ENCODE measurements at places on chromosomes 2 and 18.

GRCh38 chr2:189519631-189520387 is 60.8 kb downstream of the SLC40A1 start:
- no peak for DNase-seq
- no peaks in the 10 kb centered on the region for H3K27me3 ChIP-seq
- H3K4me3 ChIP-seq = no peak overlapping the region
- no peaks in the 10 kb centered on the region for H3K36me3 ChIP-seq

GRCh38 chr2:241109210-241110088 is 7.4 kb upstream of the MTERF4 start:
- no peak overlapping the region for H3K27ac ChIP-seq
- no peak overlapping the region for H3K4me3 ChIP-seq
- no peak for DNase-seq
- peaks cover 3% of the 10 kb centered on the region for H3K36me3 ChIP-seq
- no peaks in the 10 kb centered on the region for H3K27me3 ChIP-seq

- peaks cover 12% of the 10 kb centered on the region for H3K4me1 ChIP-seq
- no peaks in the 10 kb centered on the region for H3K36me3 ChIP-seq
- no peak overlapping the region for H3K27ac ChIP-seq
- H3K27me3 ChIP-seq = peaks cover 5% of the 10 kb centered on the region
- H3K4me3 ChIP-seq = no peak overlapping the region
- no peak for DNase-seq
Measured at GRCh38 chr2:175461839-175462238, 280.3 kb upstream of the ATP5MC3 start.

DNA sequence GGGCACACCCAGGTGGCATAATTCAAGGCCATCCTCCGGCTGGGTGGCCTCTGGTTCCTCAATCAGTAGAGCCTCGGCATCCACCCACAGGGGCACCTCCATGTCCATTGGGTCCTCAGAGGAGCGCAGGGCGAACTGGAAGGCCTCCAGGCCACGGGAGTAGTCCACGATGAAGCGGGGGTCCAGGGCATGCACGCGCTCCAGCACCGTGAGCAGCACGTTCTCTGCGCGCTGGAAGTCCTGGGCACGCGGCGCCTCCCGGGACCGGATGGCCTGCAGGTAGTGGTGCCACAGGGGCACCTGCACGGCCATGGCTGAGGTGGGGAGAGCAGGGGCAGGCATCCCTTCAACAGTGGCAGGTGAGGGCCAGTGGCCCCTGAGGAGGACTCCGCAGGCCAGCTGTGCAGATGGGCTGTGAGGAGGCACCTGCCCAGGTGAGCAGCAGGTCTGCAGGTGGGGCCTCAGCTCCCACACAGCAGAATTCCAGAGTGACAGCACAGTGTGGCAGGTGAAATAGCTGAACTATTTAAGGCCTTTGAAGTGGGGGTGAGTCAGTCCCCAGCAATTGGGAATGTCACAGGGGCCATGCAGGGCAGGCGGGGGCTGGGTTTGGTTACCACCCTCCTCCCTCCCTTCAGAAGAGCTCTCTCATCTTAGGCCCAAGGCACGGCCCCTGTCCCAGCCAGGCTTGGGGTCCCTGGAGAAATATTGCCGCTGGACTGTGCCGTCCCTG is at the start of gene MAB21L4:
Gene MAB21L4, minus strand, starts transcription at position 501 of the 733 bp plus-strand sequence. Its CDS starts 159 bp downstream, at position 342.
- DNase-seq = no peak
- no peaks in the 10 kb centered on the region for H3K27me3 ChIP-seq
- no peaks in the 10 kb centered on the region for H3K36me3 ChIP-seq
- H3K4me3 ChIP-seq = peak within 1 kb of the TSS; percentile 47
- H3K4me1 ChIP-seq = peaks cover 10% of the 10 kb centered on the region

DNA sequence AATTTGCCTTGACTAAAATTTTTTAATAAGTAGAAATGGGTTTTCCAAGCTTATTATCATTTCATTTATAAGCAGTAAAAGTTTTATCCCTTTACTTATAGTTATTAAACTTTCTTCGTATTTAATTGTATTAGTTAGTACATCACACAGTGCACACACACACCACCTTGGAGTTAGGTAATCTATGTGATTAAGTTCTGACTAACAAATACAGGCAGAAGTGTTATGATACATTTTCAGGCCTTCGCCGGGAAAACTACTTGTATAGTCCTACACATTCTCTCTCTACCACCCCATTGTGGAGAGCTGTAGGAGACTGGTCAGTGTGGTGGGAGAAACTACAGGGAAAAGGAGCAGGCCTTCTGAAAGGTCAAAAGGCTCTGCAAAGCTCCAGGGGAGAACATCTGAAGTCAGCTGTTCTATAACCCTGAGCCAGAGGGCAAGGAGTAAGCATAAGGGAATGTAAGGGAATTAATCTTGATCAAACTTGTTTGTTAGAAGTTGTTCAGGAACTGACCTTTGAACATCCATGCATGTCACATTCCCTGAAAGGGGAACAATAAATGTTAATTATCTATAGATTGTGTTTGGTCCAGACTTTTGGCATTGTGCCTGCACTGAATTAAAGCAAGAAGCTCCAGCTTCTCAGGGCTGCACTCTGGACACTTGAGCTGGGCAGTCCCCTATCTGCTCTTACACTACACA is 231.7 kb downstream of the FSIP2 start:
- no peak overlapping the region for H3K4me3 ChIP-seq
- peaks cover 7% of the 10 kb centered on the region for H3K4me1 ChIP-seq
- peak overlapping the region; percentile 97 for H3K27ac ChIP-seq
- H3K27me3 ChIP-seq = no peaks in the 10 kb centered on the region

- peaks cover 83% of the 10 kb centered on the region for H3K27me3 ChIP-seq
- no peak for DNase-seq
- no peaks in the 10 kb centered on the region for H3K4me1 ChIP-seq
- no peaks in the 10 kb centered on the region for H3K36me3 ChIP-seq
- H3K4me3 ChIP-seq = no peak overlapping the region
- H3K27ac ChIP-seq = no peak overlapping the region
Measured at GRCh38 chr18:79787865-79788733, 9.6 kb upstream of the KCNG2 start.

- DNase-seq = no peak
- no peak overlapping the region for H3K4me3 ChIP-seq
- H3K27me3 ChIP-seq = no peaks in the 10 kb centered on the region
- H3K4me1 ChIP-seq = peaks cover 27% of the 10 kb centered on the region
Measured at GRCh38 chr2:28619213-28620196, 123.6 kb downstream of the PLB1 start.

DNA sequence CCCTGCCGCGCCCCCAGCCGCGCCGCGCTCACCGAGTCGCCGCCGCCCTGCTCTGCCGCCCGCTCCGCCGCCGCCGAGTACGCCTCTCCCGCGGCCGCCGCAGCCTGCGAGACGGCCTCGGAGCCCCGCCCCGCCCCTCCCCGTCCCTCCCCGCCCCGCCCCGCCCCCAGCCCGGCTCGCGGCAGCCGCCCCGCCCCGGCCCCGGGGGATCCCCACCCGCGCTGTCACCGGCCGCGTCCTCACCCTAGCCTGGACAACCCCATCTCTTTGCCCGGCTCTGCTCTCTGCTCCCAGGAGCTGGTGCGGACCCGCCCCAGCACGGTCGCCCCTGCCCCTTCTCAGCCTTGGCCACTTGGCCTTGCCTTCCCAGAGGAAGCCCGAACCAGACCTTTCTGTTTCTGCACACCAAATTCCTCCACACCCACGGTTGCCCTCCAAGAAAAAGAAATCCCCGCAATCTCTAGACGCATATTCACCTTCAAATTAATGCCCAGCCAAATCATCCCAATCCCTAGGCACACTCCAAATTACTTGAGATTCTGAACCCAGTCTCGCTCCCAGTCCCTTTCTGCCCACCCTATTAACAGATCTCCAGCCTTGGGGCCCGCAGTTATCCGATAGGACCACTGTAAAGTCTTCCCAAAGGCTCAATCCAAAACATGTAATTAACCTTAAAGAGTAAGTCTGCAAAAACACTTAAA is at the start of gene CYRIA:
Gene CYRIA, minus strand, starts transcription at position 87 of the 701 bp plus-strand sequence. CDS start 77,715 bp downstream, outside the sequence.
- H3K4me3 ChIP-seq = peak within 1 kb of the TSS; percentile 71
- peak; percentile 42 for DNase-seq
- H3K36me3 ChIP-seq = no peaks in the 10 kb centered on the region

GRCh38 chr2:128028668-128029054 is 802 bp upstream of the SAP130 start:
- H3K36me3 ChIP-seq = no peaks in the 10 kb centered on the region
- DNase-seq = no peak
- H3K27ac ChIP-seq = peak overlapping the region; percentile 78

GRCh38 chr2:115290478-115290877 is 848.0 kb downstream of the DPP10 start:
- H3K36me3 ChIP-seq = peaks cover 2% of the 10 kb centered on the region
- no peak for DNase-seq
- H3K27ac ChIP-seq = no peak overlapping the region
- no peaks in the 10 kb centered on the region for H3K27me3 ChIP-seq
- peaks cover 5% of the 10 kb centered on the region for H3K4me1 ChIP-seq

DNA sequence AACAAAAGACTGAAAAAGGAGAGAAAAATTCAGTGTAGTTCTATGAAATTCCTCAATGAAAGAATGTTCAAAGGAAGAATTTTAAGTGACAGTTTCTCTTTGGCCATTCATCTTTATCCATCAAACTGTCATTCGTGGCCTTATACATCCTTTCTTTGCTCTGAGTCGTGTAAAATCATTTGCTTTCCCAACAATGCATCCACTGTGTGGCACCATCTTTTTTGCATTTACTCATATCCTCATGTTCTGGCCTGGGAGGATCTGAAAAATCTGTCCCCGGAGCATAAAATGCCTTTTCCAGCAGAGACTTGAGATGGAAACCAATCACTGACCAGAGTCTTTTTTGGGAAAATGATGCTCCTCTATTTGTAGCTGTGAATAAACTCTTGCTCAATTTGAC is 240.3 kb upstream of the ETAA1 start:
- DNase-seq = no peak
- no peak overlapping the region for H3K4me3 ChIP-seq
- peaks cover 24% of the 10 kb centered on the region for H3K4me1 ChIP-seq
- H3K27me3 ChIP-seq = no peaks in the 10 kb centered on the region
- H3K36me3 ChIP-seq = peaks cover 22% of the 10 kb centered on the region
- H3K27ac ChIP-seq = no peak overlapping the region

- no peaks in the 10 kb centered on the region for H3K27me3 ChIP-seq
- DNase-seq = no peak
- H3K4me1 ChIP-seq = peaks cover 3% of the 10 kb centered on the region
Measured at GRCh38 chr2:157325786-157326185, at the start of gene ERMN. TSS of gene ERMN (minus strand) at chr2:157325824. CDS start at chr2:157325642, 182 bp downstream.

DNA sequence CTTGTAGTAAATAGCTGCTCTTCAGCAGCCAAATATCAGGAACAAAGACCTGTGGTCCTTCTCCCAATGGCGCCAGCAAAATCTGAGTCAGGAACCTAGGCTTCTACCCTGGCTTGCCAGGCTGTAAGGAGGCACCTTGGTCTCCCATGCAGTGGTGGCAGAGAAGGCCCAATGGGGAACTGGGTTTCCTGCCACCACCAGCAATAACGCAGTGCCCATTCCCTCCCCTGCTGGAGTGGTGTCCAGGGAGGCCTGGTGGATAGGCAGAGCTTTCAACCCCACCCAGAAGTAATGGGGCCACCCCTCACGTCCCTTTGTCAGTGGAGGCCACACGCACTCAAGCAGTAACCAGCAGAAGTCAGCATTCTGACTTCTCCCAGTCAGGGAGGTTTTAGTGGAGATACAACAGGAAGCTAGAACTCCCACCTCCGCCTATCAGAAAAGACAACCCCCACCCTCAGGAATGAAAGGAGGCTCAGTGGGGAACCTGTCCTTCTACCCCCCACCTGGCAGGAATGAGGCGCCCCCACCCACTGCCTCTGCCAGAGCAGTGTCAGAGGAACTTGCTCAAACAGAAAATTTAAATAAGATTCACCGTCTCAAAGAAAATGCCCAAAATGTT is 132.4 kb downstream of the COPS8 start:
- no peak overlapping the region for H3K4me3 ChIP-seq
- H3K27ac ChIP-seq = no peak overlapping the region
- no peaks in the 10 kb centered on the region for H3K36me3 ChIP-seq

- H3K36me3 ChIP-seq = no peaks in the 10 kb centered on the region
- H3K27ac ChIP-seq = no peak overlapping the region
- no peak for DNase-seq
Measured at GRCh38 chr2:144832048-144832447, 312.1 kb upstream of the ZEB2 start.

DNA sequence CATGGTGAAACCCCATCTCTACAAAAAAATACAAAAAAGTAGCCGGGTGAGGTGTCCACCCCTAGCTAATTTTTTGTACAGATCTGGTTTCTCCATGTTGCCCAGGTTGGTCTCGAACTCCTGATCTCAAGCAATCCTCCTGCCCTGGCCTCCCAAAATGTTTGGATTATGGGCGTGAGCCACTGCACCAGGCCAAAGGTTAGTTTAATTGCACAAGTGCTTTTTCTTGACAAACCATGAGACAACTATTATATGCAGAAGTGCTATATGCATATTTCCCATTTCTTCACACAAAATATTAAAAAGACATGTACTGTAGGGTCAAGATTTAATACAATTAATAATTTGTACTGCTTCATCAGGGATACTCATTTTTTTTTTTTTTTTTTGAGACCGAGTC is 5.0 kb upstream of the GGCX start:
- no peak overlapping the region for H3K4me3 ChIP-seq
- DNase-seq = no peak
- H3K27ac ChIP-seq = no peak overlapping the region

DNA sequence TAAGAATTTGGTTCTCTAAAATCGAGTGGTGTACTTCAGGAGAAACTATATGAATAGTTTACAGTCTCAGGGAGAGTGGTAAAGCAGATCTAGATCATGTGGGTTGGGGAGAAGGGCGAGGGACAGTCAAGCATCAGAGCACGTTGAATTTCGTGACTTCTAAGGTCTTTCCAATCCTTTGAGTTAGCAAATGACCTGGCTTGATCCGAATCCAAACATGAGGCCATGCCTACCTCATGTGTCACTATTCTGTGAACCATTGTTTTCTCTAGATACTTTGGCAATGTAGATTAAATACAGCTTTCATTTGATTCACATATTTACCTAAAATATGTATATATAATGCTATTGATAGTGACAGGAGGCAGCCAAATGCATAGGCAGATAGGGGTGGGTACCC is 674.9 kb downstream of the NYAP2 start:
- no peak overlapping the region for H3K27ac ChIP-seq
- DNase-seq = no peak
- H3K4me3 ChIP-seq = no peak overlapping the region
- peaks cover 1% of the 10 kb centered on the region for H3K4me1 ChIP-seq

All from progenitor cell of endocrine pancreas (in vitro differentiated cells).